Brain pericyte (primary cell): ENCODE measurements at places on chromosomes 5 and 9.

DNA sequence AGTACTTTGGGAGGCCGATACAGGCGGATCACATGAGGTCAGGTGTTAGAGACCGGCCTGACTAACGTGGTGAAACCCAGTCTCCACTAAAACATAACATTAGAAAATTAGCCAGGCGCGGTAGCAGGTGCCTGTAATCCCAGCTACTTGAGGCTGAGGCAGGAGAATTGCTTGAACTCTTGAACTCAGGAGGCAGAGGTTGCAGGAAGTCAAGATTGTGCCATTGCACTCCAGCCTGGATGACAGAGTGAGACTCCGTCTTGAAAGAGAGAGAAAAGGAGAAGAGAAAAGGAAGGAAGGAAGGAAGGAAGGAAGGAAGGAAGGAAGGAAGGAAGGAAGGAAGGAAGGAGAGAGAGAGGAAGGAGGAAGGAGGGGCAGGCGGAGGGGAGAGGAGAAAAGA, 45.1 kb downstream of the MYO10 start:
- no peak for DNase-seq

- peak; percentile 71 for DNase-seq
These were observed 53.4 kb downstream of the GALNT12 start for GRCh38 chr9:98860871-98861293.

GRCh38 chr5:131406975-131407638, 143.3 kb downstream of the CDC42SE2 start:
- no peak for DNase-seq

DNA sequence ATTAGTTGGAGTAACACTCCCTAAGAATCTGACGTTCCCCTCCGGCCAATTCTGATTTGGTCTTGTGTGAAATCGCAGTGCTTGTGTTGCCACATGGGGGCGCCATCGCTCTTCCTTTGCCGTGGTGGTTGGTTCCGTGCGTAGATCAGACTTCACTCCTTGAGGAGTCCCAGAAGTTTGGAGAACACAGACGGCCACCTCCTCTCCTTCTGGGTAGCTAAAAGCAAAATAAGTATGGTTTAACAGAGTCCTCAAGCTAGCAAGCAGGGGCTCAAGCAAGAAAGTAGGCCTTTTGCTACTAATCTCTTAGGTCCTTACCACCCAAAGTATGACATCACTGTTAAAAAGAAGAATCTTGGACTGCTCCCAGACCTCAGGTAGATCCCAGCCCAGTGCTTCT, 59.5 kb downstream of the HSPA4 start:
- peak; percentile 41 for DNase-seq

GRCh38 chr5:132183723-132184122, 43.9 kb downstream of the P4HA2 start:
- no peak for DNase-seq

DNA sequence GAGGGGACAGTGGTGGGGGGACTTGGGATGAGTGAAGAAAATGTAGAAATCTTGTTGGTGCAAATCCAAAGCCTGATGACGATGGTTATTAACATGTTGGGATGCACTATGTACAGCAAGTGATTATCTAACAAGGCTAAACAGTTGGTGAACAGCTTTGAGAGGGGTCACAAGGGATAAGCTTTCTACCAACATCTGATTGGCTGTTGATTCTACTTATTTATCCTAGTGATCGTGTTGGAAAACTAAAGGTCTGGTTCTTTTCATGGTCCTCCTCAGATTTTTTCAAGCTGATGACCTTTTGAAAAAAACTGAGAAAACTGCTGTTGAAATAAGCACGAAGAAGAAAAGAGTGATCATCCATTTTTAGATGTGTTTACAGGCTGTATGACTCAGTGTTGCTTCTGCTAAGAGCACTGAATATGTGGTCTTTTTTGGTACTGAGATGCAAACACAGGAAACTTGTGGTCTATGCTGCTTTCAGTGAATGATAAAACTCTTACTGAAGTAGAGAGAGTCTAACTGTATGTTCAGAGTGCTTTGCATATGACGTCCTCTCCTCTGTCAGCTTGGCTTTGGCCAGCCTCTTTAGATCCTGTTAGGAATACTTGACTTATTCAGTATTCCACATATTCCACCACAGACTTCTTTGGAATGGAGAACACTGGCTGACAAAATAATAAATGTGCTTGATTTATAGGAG, 174.8 kb downstream of the SLF1 start:
- no peak for DNase-seq

DNA sequence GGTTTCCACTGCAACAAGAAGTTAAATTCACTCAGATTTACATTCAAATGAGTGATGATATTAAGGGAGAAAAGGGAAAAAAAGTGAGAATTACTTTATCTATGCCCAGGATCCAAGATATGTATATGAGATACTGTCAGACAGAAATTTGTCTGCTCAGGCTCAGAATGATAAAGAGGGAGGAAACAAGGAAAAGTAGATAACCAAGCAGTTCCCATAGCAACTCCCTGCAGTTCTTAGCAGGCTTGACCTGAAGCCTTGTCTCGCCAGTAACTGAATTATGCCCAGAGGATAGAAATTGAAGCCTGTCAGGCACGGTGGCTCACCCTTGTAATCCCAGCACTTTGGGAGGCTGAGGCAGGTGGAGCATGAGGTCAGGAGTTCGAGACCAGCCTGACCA, 304.4 kb downstream of the TLE1 start:
- no peak for DNase-seq

DNA sequence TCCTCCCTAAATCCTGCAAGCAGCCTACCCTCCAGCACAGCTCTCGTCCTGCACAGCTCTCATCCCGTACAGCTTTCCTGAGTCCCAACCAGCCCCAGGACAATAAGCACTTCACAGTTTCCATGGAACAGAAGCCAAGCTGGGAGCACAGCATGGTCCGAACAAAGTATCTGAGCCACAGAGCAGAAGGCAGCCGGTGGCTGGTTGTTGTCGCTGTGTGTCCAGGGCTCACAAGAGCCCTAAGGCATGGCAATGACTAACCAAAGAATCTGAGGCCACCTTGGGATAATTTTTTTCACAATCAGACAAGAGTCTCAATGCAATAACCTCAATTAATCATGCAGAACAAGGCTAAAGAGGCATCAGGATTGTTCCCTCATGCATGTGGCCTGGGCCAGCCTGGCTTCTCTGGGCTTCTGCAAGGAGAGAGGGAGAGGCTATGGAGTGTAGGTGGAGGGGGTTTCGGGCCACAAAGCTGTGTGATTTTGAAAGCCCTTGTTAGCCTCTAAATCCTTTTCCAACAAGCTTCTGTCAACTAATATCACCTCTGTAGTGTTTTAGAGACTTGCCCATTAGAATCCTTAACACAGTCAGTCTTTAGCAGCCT, 323.4 kb downstream of the PIK3R1 start:
- DNase-seq = no peak

GRCh38 chr5:159912033-159912800, 4.1 kb upstream of the ADRA1B start:
- no peak for DNase-seq

DNA sequence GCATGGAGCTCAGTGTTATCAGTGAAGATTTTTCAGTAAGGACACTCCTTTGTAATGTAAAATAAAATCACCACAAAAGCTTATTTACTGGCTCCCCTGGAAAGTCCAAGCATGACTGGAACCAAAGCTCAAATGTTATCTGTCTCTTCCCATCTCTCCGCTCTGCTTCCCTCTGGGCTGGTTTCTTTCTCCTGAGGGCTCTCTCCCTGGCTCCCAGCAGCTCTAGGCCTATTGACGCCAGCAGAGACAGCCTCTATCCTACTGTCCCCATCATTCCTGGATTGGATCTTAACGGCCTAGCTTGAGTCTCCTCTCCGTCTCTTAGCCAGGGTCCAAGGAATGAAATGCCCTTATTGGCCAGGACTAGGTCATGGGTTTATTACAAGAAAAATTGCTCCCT, 86.1 kb downstream of the TMEM167A start:
- DNase-seq = no peak

GRCh38 chr9:6128030-6128429, 87.6 kb upstream of the IL33 start:
- DNase-seq = no peak

- no peak for DNase-seq
These were observed 7.4 kb downstream of the B4GALT1 start for GRCh38 chr9:33159777-33160127.

DNA sequence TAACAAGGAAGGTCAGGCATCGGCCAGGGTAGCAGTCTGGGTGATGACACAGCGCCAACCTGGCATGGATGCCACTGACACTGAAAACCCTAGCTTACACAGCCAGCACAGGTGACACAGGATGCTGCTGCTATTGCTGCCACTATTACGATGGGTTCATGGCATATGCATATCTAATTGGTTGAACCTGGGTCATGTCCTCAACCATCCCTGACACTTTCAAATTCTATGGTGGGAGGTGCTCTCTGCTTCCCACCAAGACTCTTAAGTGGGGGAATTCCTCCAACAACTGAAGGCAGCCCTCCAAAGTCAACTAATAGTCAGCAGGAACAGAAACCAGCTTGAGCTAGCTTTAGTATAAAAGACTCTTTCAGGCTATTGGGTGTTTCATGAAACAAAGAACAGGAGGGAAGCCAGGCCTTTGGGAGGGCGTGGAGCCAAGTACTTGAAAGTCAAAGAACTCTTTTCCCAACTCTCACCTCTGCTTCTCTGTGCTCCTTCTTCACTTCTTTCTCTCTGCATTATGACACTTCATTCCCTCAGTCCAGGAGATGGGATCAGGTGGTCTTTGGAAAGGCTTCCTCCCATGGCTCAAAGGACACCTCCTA, 21.3 kb downstream of the PTTG1 start:
- no peak for DNase-seq

- no peak for DNase-seq
These were observed 599.7 kb upstream of the FTMT start for GRCh38 chr5:121251954-121252353.

DNA sequence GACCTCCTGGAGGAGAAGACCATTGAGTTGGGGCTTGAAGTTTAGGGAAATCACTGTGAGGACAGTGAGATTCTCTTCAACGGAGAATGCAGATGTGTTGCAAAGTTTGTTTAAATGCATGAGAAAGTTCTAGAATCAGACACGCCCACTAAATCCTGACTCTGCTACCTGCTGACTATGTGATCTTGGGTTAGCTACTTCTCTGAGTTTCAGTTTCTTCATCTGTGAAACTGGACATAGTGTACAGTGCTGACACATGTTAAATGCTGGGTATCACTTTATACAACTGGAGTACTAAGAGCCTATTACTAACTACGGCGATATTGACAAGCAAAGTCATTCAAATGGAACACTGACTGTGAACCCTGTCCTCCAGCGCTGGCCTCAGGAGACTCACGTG, 255.5 kb downstream of the HSPA4 start:
- DNase-seq = no peak

DNA sequence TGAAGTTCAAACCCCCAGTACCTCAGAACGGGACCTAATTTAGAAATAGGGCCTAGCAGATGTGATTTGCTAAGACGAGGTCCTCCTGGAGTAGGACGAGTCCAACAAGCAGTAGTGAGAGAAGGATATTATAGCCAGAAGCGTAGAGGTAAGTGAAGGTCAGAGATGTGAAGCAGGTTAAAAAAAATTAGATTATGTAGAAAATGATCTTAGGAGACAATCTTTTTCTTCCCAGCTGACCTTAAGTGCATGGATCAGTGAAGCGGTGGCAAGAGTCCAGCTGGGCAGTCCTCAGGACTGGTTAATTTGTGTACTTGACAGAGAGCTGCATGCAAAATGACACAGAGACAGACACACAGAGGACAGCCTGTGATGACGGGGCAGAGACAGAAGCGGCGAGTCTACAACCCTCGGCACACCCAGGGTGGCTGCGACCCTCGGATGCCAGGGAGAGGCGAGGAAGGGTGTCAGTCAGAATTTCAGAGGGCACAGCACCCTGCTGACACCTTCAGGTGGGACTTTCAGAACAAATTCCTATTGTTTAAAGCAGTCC, 131.4 kb upstream of the IRX4 start:
- no peak for DNase-seq

DNA sequence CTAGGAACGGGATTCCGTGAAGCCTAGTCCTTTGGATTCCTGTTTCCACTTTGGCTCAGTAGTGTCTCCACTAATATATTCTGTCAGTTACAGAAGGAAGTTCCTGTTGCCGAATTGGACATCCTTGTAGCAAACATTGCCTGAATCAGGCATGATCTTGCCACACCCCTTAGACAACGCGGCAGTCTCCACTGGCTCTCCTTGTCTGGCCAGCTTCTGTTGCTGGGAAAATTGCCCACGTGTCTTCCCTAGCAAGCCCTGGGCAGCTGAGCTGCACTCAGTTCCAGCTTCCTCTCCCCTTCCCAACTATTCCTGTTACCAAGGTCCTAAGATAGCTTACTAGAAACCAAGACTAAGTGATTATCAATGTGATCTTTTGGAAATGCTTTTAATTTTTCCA, 316.6 kb upstream of the RIOK2 start:
- DNase-seq = no peak

DNA sequence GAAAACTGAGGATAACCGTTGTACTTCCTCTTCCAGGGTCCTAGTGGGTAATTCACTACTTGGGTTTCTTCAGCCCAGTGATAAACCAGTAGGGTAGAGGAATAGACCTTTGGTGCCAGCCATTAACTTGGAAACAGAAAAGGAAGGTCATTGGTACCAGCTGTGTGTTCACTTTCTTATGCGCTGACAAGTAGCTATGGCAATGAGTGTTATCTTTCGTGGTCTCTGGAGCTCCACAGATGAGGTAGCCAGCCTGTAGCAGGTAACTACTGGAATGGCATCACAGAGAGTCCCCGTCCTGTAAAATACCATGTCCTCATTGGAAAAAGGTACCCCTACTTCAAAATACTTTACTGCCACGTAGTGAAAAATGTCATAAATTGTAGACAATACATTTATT, 2.3 kb downstream of the UHRF2 start:
- no peak for DNase-seq

- no peak for DNase-seq
These were observed 394.1 kb upstream of the WWC1 start for GRCh38 chr5:167897371-167897770.

DNA sequence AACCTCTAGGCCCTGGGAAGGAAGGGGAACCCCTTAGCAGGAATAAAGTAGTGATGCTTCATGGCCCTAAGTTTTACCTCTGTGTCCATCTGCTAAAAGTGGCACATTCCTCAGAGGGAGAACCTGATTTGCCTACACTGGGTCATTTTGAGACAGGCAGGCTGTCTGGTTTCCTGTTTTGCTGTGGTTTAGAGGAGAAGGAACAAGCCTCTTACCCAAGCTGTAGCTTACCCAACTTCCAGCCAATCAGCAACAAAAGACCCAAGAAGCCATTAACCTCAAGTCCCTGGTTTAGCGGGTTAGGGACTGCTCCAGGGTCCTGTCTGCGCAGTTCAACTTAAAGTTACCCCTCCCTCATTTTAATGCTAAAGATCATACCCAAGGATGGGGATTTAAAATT, 411.0 kb downstream of the MAT2B start:
- no peak for DNase-seq

GRCh38 chr5:144219869-144220268, 49.2 kb downstream of the KCTD16 start:
- no peak for DNase-seq

GRCh38 chr5:128684961-128685360, 146.9 kb upstream of the FBN2 start:
- no peak for DNase-seq

DNA sequence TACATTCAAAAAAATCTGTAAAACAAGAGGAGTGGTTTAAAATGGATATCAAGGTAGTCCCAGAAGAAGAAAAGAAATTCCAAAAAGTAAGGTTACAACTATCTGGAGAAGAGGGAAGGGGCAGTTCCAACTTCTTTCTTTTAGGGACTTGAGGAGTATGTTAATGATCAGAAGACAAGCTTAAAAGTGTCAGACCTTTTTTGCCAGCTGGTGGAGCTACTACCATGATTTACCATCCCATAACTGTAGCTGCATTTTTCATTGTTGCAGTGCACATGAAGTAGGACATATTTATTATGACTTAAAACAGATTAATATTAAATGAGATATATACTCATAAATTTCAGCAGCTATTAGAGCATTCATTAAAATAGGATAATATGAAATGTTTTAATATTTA, 158.5 kb upstream of the RGS7BP start:
- no peak for DNase-seq
